RWPE1 (cell line): ENCODE measurements at places on chromosomes 1 and 21.

DNA sequence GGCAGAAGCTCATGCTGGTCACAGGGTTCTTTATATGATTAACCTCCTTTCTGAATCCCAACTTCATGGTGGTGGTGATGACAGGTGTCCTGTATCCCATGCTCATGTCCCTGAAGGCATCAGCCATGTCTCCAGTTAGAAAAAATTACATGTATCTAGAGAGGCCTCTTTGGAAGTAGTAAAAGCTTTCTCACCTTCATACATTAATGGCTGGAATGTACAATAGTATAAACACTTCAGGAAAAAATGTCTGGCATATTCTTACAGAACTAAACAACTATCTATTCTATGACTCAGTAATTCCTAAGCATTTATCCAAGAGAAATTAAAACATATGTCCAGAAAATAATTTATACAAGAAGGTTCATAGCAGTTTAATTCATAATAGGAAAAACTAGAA lies 34.0 kb downstream of the ADAM30 start:
- DNase-seq = no peak

DNA sequence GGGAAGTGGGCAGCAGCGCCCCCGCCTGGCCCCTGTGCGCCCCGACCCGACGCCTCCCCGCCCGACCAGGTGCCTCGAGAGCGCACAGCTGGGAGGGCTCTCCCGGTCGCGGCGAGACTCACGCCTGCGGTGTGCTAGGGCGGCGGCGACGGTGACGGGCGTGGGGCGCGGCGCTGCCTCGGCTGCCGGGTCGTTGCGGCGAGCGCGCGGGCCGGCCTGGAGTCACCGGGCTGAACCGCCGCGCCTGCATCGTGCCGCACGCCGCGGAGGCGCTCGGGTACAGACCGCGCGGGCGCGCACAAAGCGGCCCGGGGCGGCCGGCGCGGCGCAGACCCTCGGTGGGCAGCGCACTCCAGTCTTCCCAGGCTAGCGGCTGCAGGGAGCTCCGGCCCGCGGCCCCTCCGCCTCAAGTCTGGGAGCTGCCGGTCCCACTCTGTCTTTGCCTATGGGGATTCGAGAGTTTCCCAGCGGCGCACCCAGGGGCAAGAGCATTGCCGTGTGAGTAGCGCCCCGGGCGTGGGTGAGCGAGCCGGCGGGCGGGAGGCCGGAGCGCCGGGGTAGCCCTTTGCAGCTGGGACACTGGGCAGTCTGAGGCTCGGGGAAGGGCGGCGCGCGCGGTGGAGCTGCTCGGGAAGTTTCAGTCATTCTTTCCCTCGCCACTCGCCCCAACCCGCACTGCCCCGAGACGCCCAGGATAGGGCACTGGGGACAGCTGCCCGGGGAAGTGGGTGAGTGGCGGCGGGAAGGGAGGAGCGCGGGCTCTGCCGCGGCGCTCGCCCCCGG lies at the start of gene SLC35F3:
Gene SLC35F3 (plus strand): TSS at position 44 of the 783 bp plus-strand sequence.
- DNase-seq = peak; percentile 77

DNA sequence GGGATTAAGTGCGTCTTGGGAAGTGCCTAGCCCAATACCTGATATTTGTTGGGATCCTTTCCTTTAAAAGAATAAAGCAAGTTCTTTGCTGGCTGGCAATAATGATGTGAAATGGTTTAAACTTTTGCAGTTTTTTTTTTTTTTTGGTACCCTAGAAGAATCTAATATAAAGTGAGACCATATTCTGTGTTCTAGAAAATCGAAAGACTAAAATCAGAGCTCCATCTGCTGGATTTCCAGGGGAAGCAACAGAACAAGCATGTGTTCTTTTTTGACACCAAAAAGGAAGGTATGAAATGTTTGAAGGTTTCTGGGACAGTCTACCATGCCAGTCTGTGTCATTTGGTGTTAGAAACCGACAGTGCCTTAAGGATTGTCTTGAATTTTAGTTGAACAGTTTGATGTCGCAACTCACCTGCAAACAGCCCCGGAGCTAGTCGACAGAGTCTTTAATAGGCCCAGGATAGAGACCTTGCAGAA lies 6.4 kb downstream of the UTP11 start:
- no peak for DNase-seq

GRCh38 chr21:42755766-42756579 lies 102.6 kb downstream of the PDE9A start:
- DNase-seq = no peak

DNA sequence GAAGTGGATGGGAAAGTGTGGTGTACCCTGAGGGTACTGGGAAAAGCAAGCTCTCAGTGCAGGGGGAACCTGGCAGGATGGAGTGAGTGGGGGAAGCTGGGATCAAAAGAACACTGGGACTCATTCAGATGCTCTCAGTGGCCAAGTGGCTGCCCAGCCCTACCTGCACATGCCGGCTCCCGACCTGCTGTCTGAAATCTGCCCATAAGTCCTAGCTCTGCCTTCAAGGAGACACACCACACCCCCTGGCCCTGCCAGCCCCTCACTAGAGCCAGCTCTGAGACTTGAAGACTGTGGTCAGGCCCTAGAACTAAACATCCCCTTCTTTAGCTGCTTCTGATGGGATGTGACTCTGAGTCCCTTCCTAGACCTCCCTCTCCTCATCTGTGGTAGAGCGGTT lies 2.2 kb downstream of the TMEM54 start:
- no peak for DNase-seq

GRCh38 chr1:40658751-40659648 lies 6.5 kb downstream of the RIMS3 start:
- DNase-seq = no peak

DNA sequence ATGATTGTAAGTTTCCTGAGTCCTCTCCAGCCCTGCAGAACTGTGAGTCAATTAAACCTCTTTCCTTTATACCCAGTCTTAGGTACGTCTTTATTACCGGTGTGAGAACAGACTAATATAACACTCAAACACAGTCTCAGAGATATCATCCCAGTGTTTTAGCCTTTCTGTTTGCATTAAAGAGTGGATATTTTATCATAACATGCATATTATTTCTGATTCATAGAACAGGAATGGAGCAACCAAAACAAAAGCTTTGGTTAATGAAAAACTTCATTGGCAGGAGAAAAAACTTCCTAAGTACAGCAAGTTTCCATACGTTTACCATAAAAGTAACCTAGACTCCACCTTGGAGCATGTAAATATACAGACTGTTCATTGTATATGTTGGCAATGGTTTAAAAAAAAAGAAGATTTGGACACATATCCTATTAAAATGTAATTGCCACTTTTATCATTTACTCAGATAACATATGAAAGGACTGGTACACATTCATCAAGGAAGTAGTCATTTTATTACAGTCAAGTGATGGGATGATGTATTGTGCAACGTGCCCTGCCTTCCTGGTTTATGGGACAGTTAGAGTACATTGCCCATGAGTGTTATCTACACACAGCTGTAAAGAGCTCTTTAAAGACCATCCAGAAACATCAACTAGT lies 144.8 kb downstream of the ETS2 start:
- DNase-seq = no peak

GRCh38 chr1:104132382-104132973 lies 382.8 kb downstream of the AMY1C start:
- DNase-seq = peak; percentile 27

DNA sequence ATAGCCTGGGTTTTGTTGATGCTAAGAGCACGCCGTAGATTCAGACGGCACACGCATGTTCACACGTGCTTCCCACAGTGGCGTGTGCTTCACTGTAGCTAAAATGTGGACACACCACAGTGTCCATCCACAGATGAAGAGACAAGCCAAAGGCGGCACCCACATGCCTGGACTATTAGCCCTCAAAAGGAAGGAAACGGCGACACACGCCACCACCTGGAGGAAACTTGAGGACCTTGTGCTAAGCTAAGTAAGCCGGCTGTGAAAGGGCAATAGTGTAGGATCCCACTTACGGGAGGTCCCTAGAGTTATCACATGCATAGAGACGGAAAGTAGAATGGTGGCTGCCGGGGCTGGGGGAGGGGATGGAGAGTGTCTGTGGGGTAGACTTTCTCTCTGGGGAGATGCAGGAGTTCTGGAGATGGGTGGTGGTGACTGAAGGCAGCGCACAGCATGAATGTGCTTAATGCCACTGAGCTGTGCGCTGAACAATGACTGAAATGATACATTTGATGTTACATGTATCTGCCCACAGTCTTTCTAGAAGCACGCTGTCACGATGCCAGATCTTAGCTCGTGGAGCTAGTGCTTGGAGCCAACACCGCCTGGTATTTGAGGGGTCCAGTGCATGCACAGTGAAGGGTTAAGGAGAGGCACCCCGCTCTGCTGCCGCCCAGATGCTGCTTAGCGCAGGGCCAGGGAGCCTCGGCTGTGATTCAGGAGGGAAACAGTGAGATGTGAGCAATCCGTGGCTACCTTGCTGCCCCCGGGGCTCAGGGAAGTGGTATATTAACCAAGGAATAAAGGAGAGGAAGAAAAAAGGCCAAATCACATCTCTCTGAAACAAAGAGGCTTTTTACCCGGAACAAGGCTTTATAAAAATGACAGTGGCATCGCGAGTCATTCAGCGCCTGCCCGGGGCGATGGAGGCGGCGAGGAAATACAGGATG lies 103.7 kb downstream of the PRDM16 start:
- no peak for DNase-seq

GRCh38 chr1:215482079-215482478 lies 85.0 kb upstream of the KCTD3 start:
- DNase-seq = no peak

GRCh38 chr1:225846331-225847310 lies 35.6 kb downstream of the TMEM63A start:
- DNase-seq = no peak

GRCh38 chr1:12031039-12031980 lies 12.0 kb downstream of the MIIP start:
- DNase-seq = peak; percentile 40

- DNase-seq = no peak
These were observed 25.4 kb upstream of the KIAA0040 start for GRCh38 chr1:175217721-175218531.

GRCh38 chr1:28112388-28113241 lies 24.2 kb upstream of the EYA3 start:
- no peak for DNase-seq
